ENCODE measurements at places on chromosomes 11 and 22.

DNA sequence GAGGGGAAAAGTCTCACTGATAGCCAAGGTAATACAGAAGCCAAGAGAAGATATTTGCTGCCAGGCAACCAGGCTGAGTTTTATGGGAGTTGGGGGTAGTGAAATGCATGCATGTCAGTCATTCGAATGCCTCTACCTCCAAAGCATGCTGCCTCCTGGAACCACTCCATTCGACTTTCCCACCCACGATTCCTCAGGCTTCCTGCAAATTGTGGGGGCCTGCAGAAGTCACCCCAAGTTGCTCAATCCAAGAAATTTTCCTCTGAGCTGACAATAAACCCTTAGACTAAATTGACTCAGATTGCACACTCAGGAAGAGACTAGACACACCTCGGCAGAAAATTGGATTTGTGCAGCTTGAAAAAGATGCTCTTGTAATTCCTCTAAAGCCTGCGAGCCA is 73.6 kb upstream of the GRK3 start:
- DNase-seq = no peak

GRCh38 chr11:110912437-110912836 is 200.2 kb upstream of the ARHGAP20 start:
- no peak for DNase-seq

GRCh38 chr11:9090488-9091043 is 833 bp downstream of the SCUBE2 start:
- DNase-seq = no peak

DNA sequence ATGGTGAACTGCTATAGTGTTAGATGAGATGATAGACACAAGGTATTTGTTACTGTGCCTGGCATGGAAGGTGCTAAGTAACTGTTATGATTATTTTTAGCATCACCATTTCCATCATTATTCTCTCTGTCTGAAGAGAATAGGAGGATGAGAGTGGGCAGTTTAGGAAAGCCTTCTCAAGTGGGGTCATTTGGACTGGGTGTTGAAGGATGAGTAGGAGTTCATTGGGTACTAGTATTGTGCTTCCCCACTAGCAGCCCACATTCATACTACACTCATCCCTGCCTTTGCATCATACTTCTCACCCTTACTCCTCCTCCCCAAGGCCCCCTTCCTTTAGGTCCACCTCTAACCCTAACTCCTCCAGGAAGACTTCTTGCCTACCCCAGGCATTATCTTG is 20.6 kb downstream of the MYEOV start:
- DNase-seq = no peak

DNA sequence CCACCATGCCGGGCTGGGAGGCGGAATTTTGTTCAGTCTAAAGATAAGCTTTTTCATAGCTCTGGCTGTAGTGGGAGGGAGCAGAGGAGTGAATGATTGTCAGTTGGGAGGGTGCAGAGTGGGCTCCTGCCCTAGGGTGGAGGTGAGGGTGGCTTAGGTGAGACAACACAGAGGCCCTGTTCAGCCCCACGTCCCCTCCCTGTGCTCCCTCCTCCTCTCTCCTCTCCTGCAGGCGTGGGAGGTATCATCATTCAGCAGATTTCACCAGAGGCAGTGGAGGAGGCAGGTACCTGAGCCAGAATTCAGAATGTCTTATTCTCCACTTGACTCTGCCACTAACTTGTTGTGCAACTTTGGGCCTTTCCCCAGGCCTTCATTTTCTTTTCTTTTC is 1.7 kb upstream of the THRSP start:
- no peak for DNase-seq
